Midbrain (tissue), 1 donor: ENCODE measurements at places on chromosomes 3 and 15.

GRCh38 chr3:52533623-52534280 is at the start of gene NT5DC2:
Gene NT5DC2, minus strand, starts transcription at chr3:52533857. Its CDS starts 120 bp downstream, at chr3:52533737.
- DNase-seq: peak; percentile 56

GRCh38 chr15:74869372-74869725 is 3.8 kb downstream of the SCAMP2 start:
- no peak for DNase-seq

DNA sequence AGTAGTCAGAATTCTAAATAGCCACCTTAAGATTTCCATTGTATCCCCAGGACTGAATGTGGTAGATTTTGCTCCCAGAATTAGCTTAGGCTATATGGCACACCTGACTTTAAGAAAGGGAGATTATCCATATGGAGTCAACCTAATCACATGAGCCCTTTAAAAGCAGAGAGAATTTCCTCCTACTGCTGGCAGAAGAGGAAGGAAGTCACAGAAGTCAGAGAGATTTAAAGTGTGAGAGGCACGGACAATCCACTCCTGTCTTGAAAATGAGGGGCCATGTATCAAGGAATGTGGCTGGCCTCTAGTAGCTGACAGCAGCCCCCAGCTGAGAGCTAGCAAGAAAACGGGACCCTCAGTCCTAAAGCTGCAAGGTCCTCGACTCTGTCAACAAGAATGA is 26.8 kb downstream of the LRRC31 start:
- no peak for DNase-seq

DNA sequence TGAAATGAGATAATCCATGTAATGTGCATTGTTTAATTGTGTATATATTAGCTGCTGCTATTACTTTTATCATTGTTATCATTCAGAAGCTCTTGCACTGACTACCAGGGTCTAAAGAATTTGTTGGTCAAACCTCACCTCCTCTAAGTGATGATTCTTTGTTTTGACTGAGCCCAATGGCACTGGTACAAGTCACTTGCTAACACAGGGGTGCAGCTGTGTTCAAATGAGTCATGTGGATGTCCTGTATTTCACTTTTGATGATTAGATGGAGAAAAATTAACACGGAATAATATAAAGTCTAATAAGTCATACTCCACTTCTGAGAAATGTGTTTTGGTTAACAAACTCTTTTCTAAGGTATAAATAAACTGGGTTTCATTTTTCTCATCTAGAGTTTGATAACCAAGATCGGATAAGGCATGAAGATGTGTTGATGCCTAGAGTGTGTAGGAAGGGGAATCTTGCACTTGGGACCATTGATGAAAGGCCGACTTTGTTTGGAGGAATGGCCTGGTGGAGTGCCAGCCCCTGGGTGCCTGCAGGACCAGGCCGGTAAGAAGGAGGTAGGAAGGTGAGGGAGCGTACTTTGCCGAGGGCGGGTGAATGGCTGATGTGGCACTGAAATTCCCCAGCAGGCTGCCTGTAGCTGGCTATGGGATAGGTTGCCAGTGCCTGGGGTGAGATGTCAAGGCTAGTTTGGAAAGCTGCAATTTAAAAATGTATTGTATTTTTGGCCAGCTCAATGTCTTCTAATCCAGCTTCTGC is 244.7 kb upstream of the ZPLD1 start:
- DNase-seq: no peak

DNA sequence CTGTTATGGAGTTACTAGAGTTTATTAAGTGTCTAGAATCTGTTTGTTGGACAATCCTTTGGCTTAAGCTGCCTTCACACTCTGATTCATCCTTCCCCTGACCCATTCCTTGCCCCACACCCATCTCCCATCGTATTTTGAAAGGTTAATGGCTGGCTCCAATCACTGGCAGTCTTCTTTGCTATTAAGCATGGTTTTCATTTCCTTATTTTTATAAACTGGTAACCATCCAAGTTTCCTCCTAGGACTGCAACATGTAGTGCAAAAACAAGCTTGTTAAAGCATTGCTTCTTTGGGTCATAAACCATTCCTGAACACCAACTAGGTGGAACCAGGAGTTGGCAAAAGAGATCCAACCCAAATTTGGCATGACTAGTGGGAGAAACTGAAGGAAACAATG is 148.4 kb downstream of the DTWD1 start:
- no peak for DNase-seq

DNA sequence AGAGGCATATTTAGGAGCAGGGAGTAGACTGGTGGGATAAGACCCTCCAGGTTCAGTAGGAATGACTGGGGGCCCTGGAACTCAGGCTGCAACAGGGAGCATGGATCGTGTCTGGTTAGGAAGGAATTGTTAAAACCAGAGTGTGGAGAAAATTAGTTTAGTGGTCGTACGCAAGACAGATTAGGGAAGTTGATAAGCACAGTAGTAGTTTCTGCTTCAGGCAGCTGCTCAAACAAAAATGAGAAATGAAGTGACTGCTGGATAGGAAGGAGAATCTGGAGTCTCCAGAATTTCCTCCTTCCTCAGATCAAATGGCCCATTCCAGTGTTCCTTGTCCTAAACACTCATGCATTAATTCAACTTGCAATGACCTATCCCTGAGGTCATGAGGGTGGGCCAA is 11.2 kb downstream of the MYD88 start:
- no peak for DNase-seq

GRCh38 chr15:22806664-22807063 is 20.2 kb downstream of the NIPA1 start:
- DNase-seq: no peak

DNA sequence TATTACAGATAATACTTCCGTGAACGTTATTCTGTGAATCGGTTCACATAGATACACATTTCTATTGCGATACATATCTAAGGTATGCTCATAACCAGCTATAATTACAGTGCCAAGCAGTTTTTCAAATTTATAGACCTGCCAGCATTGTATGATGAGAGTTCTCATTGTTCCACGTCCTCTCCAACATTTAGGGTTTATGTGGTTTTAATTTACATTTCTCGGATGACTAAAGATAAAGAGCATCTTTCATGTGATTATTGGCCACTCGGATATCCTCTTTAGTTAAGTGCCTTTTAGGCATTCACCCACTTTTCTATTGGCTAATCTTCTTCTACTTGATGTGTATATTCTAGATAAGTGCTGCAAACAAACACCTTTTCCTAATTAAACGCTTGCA is 134.7 kb upstream of the CCDC54 start:
- no peak for DNase-seq

DNA sequence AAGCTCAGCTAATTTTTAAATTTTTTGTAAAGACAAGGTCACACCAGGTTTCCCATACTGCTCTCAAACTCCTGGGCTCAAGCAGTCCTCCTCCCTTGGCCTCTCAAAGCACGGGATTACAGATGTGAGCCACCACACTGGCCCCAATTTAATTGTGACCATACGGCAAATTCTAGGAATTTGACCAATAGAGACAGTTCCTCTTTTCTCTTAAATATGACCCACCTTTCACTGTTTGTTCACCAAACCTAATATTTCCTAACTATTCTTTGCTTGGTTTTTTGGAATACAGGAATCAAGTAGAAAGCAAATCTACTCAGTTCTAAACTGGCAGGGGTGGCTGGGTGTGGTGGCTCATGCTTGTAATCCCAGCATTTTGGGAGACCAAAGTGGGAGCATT is 264.0 kb downstream of the SHQ1 start:
- no peak for DNase-seq

GRCh38 chr3:156218353-156218744 is 98.0 kb downstream of the KCNAB1 start:
- no peak for DNase-seq

DNA sequence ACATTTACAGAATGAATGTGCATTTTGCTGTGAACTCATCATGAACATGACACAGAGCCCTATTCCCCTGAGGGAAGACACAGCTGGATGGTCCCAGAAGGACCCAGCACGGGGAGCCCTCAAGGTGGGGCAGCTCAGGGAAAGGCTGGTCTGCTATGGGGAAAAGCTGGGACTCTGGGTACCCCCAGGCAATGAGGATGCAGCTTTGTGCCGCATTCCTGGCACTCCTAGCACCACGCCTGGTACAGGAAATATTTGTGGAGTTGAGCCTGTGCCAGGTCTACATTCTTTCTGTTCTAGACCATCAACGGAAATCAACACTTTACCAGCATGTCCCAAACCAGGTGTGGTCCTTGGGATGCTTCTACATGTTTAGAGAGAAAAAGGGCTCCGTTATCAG is 74.0 kb downstream of the SRGAP3 start:
- DNase-seq: no peak

GRCh38 chr3:151635905-151636304 is 97.8 kb upstream of the AADACL2 start:
- DNase-seq: no peak

DNA sequence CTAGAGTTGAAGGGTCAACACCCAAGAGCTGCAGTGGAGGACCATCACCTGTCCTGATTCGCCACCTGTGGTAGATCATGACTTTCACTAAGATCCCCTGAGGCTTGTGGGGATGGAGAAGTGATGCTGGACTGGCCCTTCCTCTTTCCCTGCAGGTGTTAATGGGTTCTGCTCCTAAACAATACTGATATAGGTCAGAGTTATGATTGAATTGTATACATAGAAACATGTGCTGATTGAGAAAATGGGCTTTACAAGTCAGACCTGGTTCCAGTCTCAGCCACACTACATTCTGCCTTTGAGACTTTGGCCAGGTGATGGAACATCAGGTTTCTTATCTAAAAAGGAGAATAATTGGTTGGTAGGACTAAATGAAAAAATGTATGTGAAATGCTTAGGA is 418.9 kb upstream of the TPRG1 start:
- no peak for DNase-seq

- no peak for DNase-seq
Measured at GRCh38 chr3:149509526-149509925, 35.0 kb downstream of the TM4SF4 start.

DNA sequence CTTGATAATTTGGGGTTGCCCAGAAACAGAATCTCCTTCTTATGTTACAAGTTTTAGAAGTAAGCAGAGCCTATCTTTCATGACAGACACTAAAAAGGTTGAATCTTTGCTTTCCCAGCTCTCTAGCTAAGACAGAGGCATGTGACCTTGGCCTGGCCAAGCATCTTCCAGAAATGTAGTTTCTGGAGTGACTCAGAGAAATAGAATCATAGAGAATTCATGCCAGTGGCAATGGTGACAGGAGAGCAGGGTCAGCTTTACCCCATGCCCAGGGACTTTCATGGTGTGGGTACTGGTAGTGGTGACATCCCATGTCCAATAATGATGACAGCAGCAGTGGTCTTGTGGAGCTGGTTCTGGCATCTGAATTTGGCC is 4.0 kb upstream of the PARP6 start:
- no peak for DNase-seq

DNA sequence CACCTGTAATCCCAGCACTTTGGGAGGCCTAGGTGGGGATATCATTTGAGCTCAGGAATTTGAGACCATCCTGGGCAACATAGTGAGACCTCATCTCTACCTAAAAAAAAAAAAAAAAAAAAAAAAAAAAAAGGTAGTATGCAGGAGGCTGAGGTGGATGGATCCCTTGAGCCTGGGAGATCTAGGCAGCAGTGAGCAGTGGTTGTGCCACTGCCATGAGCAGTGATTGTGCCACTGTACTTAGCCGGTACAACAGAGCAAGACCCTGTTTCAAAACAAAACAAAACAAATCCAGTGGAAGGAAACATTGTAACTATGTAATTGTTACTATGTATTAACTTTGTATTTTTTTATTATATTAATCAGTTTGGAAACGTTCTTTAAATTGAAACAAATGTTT is 5.9 kb downstream of the FEM1B start:
- no peak for DNase-seq

- no peak for DNase-seq
Measured at GRCh38 chr3:183541235-183541655, 14.3 kb downstream of the KLHL6 start.

DNA sequence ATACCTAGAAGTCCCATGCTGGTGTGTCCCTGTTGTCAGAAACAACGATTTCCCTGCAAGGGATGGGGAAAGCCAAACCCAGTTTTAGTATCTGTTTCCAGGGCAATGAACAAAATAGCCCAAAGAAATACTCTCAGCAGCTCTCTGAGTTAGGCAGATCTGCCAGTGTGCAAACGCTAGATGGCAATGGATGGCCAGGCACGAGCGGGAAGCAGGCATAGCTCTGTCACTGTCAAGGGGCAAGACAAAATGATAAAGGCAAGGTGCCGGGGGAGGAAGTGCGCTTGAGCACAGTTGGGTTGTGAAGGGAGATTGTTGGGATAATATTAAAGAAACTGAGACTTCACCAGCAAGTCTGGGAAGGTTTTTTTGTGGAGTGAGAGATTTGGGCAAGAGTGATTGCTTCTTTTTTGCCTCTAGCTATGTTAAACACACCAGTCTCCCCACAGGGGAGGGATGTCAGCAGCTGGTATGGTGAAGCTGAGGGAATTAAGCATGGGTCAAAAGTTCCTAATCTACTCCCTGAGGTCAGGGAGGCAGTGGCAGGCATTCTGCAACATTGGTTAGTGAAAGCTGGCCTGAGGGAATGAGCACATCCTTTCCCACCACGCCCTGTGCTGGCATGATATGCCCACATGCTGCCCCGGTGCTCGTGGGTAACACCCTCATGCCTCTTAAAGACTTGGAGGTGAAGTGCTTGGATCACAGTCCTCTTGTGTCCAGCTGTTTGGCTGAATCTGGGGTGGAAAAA is 117.5 kb downstream of the PDCD6IP start:
- peak; percentile 41 for DNase-seq

DNA sequence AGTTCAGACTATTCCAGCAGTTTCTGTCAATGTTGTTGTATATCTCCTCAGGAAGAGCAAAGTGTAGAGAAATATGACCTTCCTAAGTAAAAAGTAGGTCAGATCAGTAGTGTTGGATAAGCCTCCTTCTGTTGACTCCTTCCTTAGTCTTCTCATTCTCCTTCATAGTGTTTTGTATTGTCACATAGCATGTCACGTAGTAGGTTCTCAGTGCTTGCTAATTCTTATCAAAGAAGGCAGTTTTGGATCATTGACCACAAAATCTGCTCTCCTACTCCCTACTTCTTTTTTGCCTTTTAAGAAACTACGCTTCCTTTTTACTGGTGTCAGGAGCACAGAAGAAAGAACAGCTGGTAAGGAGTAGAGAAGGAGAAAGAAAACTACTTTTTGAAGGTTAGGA is 1.0 kb upstream of the MGA start:
- DNase-seq: no peak

DNA sequence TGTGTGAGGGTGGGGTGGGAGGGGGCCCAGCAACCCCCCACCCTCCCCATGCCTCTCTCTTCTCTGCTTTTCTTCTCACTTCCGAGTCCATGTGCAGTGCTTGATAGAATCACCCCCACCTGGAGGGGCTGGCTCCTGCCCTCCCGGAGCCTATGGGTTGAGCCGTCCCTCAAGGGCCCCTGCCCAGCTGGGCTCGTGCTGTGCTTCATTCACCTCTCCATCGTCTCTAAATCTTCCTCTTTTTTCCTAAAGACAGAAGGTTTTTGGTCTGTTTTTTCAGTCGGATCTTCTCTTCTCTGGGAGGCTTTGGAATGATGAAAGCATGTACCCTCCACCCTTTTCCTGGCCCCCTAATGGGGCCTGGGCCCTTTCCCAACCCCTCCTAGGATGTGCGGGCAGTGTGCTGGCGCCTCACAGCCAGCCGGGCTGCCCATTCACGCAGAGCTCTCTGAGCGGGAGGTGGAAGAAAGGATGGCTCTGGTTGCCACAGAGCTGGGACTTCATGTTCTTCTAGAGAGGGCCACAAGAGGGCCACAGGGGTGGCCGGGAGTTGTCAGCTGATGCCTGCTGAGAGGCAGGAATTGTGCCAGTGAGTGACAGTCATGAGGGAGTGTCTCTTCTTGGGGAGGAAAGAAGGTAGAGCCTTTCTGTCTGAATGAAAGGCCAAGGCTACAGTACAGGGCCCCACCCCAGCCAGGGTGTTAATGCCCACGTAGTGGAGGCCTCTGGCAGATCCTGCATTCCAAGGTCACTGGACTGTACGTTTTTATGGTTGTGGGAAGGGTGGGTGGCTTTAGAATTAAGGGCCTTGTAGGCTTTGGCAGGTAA is 8.1 kb downstream of the FAM131A start:
- peak; percentile 92 for DNase-seq

GRCh38 chr15:38665586-38666305 is 101.1 kb upstream of the RASGRP1 start:
- DNase-seq: no peak
